ENCODE measurements at places on chromosomes 11 and 22.

DNA sequence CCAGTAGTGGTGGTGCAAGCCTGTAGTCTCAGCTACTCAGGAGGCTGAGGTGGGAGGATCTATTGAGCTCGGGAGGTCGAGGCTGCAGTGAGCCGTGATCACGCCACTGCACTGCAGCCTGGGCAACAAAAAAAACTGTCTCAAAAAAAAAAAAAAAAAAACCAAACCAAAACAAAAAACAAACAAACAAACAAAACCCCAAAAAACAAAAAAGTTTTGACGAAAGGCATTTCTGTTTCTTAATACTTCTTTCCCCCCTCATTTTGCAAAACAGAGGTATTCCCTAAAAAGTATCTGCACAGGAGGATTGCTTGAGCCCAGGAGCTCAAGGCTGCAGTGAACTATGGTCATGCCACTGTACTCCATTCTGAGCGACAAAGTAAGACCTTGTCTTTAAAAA, 11.2 kb downstream of the HIRA start:
- no peak for DNase-seq

- no peak for DNase-seq
These were observed 78.9 kb upstream of the MPPED2 start for GRCh38 chr11:30665067-30665466.

GRCh38 chr11:102316346-102316904, 859 bp upstream of the BIRC3 start:
- no peak for DNase-seq

GRCh38 chr22:21849489-21849888, 18.0 kb downstream of the MAPK1 start:
- DNase-seq = no peak

- DNase-seq = no peak
These were observed 27.7 kb downstream of the SLC36A4 start for GRCh38 chr11:93169950-93170561.

DNA sequence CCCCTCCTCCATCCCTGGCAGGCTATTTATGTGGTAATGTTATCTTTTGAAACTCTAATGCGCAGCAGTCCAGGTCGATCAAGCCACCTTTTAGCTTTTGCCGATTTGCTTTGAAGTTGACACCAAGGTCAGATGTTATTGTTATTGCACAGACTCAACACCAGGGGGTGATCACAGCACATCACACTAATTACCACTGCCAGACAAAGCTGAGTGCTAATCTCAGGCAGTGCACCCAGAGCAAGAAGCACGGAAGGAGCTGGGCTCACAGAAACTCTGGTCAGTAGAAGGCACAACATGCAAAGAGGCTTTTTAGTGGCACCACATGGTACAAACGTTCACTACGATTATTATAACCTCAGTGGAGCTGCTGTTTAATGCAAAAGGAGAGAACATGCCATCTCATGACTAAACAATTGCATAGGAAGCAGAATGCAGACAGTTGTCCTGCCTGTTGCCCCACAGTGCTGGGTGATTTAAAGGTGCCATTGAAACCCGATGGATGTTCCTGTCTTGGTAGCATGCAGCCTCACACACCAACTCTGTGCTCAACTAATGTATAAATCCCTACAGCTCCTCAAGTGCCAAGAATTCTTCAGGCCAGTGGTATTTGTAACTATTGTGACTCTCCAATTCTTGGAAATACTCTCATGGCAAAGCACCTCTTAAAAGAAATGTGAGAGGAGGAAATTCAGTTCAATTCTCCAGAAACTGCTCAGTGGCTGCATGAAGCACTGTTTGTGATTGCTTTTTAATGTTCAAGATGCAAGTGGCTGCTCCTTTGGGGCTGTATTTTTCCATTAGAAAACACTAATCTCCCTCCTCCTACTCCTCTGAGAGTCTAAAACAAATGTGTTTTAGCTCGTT, 353.9 kb upstream of the DDI1 start:
- DNase-seq = peak; percentile 73

GRCh38 chr22:40472579-40472978, 102.2 kb downstream of the SGSM3 start:
- DNase-seq = no peak

GRCh38 chr11:130001461-130002351, 929 bp downstream of the PRDM10 start:
- DNase-seq = no peak

DNA sequence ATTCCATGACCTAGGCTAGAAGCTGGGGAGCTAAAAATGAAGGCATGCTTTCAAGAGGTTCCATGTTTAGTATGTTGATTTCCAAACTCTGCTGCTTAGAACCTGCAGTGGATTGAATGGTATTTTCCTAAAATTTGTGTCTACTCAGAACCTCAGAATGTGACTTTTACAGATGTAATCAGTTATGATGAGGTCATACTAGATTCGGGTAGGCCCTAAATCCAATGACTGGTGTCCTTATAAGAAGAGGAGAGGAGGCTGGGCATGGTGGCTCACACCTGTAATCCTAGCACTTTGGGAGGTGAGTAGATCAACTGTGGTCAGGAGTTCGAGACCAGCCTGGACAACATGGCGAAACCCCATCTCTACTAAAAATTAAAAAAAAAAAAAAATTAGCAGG, 3.5 kb upstream of the FEZ1 start:
- no peak for DNase-seq

- DNase-seq = no peak
These were observed 515.0 kb downstream of the NTM start for GRCh38 chr11:131885431-131885830.

DNA sequence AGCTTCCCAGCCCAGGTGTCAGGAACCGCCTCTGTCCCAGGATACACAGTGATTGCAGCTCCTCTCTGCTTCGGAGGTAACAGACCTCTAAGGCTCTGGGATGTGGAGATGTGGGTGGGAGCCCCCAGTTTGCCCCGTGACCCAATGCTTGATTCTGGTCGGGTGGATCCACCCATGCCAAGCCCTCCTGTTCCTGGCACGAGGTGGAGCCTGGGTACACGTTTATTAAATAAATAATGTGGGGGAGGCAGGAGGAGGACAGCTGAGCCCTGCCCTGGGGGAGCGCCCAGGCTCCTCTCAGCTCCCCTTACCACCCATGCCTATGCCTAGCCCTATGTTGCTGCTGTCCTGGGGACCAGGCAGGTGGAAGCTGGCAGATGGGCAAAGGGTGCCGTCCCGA, 16.0 kb downstream of the ARHGEF17 start:
- no peak for DNase-seq
